GM18507 (cell line): ENCODE measurements at places on chromosomes 6 and 20.

DNA sequence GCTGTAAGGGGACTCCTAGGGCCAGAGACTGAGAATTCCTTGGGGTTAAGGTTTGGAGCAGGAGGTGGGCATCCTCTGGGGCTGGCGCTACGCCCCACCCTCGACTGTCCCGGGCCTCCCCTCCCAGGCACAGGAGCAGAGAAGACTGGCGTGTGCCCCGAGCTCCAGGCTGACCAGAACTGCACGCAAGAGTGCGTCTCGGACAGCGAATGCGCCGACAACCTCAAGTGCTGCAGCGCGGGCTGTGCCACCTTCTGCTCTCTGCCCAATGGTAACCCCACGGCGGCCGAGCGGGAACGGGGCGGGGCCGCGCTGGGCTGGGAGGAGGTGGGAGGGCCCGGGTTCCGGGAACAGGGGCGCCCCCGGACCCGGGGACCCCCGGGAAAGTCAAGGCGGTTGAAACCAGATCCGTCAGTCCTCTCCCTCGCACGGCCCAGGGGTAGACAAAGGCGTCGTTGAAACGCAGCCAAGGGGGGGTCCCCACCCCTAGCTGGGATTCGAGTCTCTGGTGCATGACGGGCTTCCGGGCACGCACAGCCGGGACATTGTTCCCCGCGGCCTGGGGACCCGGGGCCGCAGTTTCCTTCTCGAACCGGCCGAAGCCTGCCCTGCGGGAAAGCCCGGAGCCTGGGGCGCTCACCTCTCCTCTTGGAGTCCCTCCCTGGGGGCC is 844 bp downstream of the WFDC2 start:
- DNase-seq, result no peak

- DNase-seq, result no peak
These were observed 269.3 kb downstream of the ZFAND3 start for GRCh38 chr6:38088829-38089228.

DNA sequence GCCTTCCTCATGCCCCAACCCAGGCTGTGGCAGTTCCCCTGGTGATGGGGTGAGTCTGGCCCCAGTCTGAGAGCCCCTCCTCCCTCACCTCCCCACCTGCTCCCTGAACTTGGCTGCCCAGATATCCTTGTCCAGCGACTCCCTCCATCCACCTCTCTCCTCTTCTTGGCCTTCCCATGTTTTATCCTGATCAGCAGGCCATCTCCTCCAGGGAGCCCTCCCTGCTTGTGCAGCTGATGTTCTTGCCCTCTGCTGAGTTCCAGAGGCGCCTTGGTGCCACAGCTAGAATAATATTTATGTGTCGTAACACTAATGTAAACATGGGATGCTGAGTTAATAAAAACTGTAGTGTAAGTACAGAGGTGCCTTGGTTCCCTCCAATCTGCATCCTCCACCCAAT is 10.4 kb upstream of the IP6K3 start:
- no peak for DNase-seq

GRCh38 chr20:64253000-64253383 is 2.6 kb upstream of the PCMTD2 start:
- no peak for DNase-seq

DNA sequence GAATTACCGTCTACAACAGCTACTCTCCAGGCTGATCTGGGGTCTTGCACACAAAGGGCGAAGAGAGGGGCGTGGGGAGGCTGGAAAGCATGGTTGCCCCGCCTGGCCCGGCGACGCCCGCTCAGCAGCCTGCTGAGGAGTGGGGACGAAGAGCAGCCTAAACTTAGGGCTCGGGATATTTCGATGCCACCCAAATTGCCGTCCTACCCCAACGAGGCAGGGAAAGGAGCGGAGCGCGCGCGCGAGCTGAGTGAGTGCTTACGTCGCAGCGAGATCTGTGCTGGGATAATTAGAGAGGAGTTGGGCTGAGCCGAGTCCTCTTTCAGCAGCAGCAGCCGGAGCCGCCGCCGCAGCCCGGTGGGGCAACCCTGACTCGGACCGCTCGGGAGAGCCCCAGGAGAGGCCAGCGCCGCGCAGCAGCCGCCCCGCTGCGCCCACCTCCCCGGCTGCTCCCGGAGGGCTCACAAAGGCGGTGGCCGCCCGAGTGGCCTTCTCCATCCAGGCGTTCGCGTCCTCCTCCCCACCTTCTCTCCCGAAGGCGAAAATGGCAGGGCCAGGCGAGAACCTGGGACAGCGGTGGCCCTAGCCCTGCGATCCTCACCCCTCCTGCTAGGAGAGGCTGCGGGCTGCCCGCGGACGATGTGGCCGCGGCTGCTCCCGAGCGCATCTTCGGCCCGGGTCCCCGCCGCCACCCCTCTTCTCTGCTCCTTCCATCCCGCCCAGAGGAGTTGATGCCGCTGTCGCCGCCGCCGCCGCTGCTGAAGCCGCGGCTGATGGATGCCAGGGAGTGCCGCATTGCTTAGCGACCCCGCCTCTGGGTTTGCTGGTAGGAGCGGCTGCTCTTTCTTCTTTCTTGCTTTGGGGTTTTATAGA is at the start of gene CLVS2:
CLVS2 (plus strand) TSS at position 315 of the 873 bp plus-strand sequence. CDS start 1,543 bp downstream, outside the sequence.
- no peak for DNase-seq
